CD4-positive, alpha-beta T cell (primary cell): ENCODE measurements at places on chromosomes 7 and 10. TPM values are rescaled to one million over a fixed set of nuclear protein-coding genes. Genes with fewer than 3 reads are reported as not detected.

GRCh38 chr10:61835946-61836887 lies 65.3 kb upstream of the ARID5B start:
- no peak for DNase-seq

DNA sequence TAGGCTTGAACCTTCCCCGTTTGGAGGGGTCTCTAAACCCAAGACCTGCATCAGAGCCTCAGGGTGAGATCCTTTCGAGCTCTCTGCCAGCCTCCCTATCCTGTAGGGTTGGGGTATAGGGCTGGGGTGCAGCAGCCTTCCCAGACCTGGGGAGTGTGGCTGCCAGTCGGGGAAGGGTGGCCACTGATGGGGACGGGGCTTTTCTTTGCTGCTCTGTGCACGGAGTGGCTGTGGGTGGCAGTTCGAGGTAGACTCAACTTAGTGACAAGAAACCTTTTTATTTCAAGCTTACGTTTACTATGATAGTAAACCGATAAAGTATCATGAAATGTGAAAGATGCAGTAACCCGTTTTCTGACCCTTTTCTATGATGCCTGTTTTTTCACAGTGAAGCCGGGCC lies 13.0 kb downstream of the ZNF316 start:
- DNase-seq: no peak

GRCh38 chr7:7681191-7681935 lies 37.0 kb downstream of the RPA3 start:
- no peak for DNase-seq

- DNase-seq: no peak
These were observed 57.0 kb downstream of the P4HA1 start for GRCh38 chr10:73039635-73040034.

- DNase-seq: no peak
These were observed 19.3 kb upstream of the SLC35G1 start for GRCh38 chr10:93874309-93875031.

DNA sequence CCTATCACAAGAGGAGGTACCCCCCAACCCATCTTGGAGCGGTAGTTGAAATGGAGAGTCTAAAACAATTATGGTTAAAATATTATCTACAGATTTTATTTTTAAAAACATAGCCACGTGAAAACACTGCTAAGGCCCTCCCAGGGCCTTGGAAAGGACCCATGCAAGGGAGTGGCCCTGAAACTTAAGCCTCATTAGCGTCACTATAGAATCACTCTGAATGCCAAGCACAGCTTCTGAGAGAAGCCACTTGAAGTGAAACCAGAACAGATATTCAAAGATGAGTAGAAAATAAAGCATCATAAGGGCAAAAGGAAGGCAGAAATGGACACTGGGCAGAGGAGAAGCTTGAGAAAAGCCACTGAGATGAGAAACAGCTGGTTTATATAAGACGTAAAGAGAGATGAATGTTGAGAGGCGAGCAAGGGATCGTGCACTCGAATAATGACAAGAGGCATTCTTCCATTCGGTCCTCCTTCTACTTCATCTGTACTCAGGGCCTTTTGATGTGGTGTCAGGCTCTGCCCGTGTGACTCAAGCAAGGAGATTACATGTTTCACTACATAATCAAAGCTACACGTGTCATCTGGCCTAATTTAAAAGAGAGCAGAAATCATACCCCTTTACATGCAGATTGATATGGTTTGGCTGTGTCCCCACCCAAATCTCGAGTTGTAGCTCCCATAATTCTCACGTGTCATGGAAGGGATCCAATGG lies 33.4 kb upstream of the SLC39A12 start:
- DNase-seq: no peak

GRCh38 chr10:67670401-67670800 lies 25.6 kb downstream of the CTNNA3 start:
- DNase-seq: no peak

DNA sequence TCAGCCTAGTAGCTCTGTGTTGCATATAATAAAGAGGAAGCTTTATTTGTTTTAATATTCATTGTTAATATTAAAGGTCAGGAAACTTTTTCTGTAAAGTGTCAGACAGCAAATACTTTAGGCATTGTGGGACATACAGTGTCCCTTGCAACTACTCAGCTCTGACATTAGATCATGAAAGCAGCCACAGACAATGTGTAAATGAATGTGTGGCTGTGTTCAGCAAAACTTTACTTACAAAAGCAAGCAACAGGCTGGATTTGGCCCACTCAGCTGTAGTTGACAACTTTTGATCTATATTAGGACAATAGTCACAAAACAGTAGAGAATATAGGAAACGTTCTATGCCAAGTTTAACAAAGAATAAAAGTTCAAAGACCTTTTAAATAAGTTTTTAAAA lies 173.3 kb downstream of the RNLS start:
- DNase-seq: no peak

- DNase-seq: no peak
These were observed 14.1 kb downstream of the NRCAM start for GRCh38 chr7:108442039-108442568.

DNA sequence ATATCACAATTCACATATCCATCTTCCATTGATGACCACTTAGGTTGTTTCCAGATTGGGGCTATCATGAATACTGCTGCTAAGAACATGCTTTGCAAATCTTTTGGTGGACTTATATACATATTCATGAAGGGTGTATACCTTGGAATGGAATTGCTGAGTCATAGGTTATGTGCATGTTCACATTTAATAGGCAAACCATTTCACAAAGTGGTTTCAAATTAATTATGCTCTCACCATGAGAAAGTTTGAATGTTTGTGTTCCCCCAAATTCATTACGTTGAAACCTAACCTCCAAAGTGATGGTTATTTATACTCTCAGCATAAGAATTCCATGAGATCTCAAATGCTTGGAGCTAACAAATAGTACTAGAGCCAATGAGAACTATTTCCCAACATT lies 86.4 kb downstream of the VPS41 start:
- no peak for DNase-seq

GRCh38 chr7:29362380-29362779 lies 167.8 kb downstream of the CHN2 start:
- no peak for DNase-seq

- no peak for DNase-seq
These were observed 75.0 kb upstream of the AFAP1L2 start for GRCh38 chr10:114479307-114479706.

- DNase-seq: no peak
These were observed 162.9 kb upstream of the SMIM30 start for GRCh38 chr7:113281223-113281622.

GRCh38 chr7:30974605-30975255 lies 11.0 kb downstream of the GHRHR start:
- DNase-seq: no peak

DNA sequence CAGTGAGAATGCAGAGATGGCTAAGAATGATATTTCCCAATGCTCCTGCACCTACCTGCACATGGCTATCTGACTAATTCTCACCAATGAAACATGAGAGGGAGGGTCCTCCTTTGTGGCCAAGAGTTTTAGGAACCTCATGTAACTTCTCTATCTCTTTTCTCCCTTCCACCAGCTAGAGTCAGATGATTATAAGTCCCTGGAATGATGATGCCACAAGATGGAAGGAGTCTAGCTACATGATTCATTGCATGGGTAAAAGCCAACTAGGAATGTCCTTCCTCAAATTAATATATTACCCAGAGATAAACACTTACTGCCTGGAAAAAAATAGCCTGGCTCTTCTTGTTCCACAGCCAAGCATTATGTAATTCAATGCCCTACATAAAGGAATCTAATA lies 55.1 kb upstream of the AASS start:
- no peak for DNase-seq

GRCh38 chr7:21636694-21637093 lies 93.9 kb downstream of the DNAH11 start:
- no peak for DNase-seq

- DNase-seq: no peak
These were observed 666 bp downstream of the HNRNPF start for GRCh38 chr10:43408331-43408709.

- no peak for DNase-seq
These were observed 38.7 kb downstream of the DENND11 start for GRCh38 chr7:141663081-141663849.

DNA sequence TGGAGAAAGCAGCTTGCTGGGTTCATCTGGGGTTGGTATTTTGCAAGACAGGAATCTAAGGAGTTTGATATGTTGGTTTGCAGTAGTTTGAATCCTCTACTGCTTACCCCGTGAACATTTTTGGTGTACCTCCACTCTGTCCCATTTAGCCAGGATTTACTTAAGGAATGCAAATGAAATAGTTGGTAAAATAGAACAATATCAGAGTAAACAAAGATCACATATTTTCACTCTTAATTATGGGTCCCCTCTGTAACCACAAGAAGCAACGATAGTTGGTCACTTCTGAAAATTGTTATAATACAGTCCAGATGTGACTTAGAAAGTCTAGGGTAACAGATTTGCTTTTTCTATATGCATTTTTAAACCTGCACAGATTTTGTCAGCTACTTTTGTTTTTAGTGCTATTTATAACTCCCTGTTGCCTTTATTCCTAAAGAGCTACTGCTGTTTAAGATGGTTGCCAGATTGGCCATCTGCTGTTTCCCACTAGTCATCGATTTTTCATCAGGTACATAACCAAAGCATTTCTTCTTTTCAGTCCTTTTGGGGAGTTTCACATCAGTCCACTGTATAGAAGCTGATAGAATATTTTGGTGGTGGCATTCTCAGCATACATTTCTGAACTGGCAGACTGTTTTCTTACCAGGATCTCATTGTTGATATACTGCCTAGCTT lies 37.6 kb downstream of the MAPK8 start:
- no peak for DNase-seq

- peak; percentile 62 for DNase-seq
These were observed 21.0 kb upstream of the GNA12 start for GRCh38 chr7:2864999-2865670.

- DNase-seq: no peak
These were observed 300.9 kb downstream of the NEBL start for GRCh38 chr10:20596065-20596755.

DNA sequence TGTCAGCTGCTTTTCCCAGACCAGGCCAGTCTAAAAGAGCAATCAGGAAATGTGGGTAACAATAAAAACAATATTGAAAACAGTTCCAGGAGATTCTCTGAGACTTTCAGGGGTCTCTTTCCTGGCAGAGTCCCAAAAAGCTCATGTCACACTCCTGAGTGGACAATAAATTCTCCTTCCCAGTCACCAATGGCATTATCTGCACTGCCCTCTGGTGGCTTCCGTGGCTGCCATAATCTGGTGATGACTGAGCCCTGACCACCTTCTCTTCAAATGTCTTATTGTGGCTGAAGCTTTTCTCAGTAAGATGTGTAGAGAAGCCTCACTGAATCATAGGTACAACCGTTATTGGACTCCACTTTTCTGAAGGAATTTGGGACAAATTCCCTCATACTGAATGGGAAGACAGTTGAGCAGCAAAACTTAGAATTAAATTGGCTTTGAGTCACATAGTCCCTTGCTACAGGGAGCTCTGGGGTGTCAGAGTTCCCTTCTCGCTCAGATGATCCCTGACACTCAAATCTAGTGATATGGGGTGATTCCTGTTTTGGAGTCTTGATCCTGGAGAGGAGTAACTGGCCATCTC lies 24.4 kb upstream of the ASAH2 start:
- DNase-seq: no peak

DNA sequence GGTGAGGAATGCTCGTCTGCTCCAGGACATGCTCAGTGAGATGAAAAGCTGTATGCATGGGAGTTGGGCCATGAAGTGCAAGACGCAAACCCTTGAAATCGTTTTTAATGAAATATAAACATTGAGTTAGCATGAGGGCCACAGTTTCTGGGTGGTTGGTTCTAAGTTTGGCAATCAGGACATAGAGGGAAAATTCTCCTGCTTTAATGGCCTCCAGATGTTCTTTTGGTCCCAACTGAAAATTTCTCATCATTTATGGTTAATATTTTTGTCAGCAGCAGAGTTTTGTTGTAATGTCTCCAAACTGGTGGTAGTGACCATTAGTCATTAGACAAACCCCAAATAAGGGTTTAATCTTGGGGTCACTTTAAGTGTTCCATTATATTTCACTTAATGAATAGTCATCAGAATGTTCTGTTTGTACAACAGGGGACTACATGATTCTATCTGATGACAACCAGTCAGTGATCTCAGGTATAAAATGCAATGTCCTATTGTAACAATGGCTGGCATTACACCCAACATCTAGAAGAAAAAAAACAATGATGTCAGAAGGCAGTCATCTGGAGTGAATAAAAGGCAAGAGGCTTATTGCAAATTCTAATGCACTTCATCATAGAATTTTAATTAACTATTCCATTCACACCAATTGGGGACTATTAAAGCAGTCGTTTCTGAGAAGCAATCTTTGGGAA lies 197.4 kb downstream of the JCAD start:
- DNase-seq: no peak

GRCh38 chr7:15042285-15043065 lies 139.9 kb upstream of the DGKB start:
- no peak for DNase-seq

Gene HOXA6
- total RNA-seq: not detected

Gene NEURL1
- 1.1 TPM for total RNA-seq

Gene DKK1
- not detected for total RNA-seq

Gene CDK1
- 0.75 TPM for total RNA-seq

Gene CUZD1
- 0.64 TPM for total RNA-seq

Gene GALNT17
- total RNA-seq: not detected

Gene CYP2C18
- total RNA-seq: not detected

Gene DMBT1
- total RNA-seq: not detected

Gene NRG3
- not detected for total RNA-seq
